ENCODE measurements at places on chromosomes 4 and X. TPM values are rescaled to one million over a fixed set of nuclear protein-coding genes. Genes with fewer than 3 reads are reported as not detected.
A peak's percentile ranks its signal among the peaks of the same experiment; 100 is the strongest.

DNA sequence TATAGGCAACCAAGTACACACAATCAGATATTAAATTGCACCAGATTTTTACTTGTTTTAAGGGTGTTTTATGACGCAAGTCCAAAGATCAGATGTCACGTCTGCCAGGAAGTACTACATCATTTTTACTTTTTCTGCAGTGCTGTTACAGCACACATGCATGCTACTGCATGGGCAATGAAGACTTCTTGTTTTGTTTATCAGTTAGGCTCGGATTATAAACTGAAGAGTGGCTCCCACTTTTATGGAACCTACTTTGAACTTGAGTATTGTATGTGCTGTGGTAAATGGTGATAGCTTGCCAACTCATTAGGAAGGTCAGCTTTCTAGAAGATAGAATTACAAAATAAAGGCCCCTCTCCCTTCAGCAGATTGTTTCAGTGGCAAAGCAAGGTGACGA is 131.6 kb downstream of the CEP135 start:
- H3K27me3 ChIP-seq: no peaks in the 10 kb centered on the region
- DNase-seq: no peak
- no peak overlapping the region for H3K4me3 ChIP-seq
- no peaks in the 10 kb centered on the region for H3K4me1 ChIP-seq
- H3K36me3 ChIP-seq: no peaks in the 10 kb centered on the region

The MAP3K15 gene
- 0.33 TPM for total RNA-seq

GRCh38 chr4:120207021-120207420 is 140.4 kb upstream of the MAD2L1 start:
- H3K4me3 ChIP-seq: no peak overlapping the region
- DNase-seq: no peak
- H3K36me3 ChIP-seq: no peaks in the 10 kb centered on the region
- no peaks in the 10 kb centered on the region for H3K27me3 ChIP-seq
- no peak overlapping the region for H3K27ac ChIP-seq

DNA sequence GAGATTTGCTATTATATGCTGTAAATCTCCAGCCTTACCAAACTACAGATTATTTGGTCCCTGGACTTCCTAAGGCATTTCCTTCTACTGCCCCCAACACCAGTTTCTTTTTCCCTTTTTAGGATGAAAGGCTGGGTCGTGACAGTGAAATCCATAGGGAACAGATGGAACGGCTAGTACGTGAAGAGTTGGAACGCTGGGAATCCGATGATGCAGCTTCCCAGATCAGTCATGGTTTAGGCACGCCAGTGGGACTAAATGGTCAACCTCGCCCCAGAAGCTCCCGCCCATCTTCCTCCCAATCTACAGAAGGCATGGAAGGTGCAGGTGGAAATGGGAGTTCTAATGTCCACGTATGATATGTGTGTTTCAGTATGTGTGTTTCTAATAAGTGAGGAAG is 67.9 kb downstream of the PKD2 start:
- H3K27me3 ChIP-seq: no peaks in the 10 kb centered on the region
- no peak overlapping the region for H3K4me3 ChIP-seq
- H3K36me3 ChIP-seq: peaks cover 73% of the 10 kb centered on the region
- no peaks in the 10 kb centered on the region for H3K4me1 ChIP-seq
- no peak for DNase-seq

DNA sequence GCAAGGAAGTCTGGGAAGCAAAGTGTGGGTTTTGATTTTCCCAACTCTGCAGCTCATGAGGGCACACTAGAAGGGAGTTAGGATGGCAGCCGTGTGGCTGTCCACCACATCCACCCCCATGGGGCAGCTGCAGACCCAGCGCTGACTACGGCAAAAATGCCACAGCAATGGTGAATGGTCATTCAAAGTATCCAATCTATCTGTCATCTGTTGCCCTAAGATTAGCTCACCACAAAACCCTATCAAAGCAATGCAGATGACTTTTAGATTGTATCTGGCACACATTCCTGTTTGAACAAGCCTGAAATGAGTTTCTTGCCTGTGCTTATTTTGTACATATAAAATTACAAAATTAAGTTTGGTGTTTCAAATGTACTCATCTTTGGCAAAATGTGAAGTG is 29.7 kb upstream of the HPSE start:
- no peak overlapping the region for H3K27ac ChIP-seq

DNA sequence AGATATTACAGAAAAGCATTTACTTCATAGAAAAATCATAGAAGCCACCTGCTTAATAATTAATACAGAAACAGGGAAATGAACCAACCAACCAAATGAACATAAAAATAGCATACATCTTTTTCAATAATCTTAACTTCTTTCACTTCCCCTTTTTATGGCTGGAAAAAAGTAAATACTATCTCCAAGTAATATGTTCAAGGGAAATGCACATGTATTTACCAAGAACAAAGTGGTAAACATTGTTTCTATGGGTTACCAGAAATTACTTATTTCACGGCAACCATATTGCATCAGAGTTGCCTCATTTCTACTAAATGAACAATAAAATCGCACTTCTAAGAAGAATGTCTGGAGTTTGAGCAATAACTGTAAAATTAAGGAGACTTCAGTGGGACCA is 321.3 kb downstream of the TMA16 start:
- no peaks in the 10 kb centered on the region for H3K36me3 ChIP-seq
- no peak overlapping the region for H3K4me3 ChIP-seq
- H3K27me3 ChIP-seq: no peaks in the 10 kb centered on the region
- no peak for DNase-seq
- H3K4me1 ChIP-seq: no peaks in the 10 kb centered on the region
- no peak overlapping the region for H3K27ac ChIP-seq

DNA sequence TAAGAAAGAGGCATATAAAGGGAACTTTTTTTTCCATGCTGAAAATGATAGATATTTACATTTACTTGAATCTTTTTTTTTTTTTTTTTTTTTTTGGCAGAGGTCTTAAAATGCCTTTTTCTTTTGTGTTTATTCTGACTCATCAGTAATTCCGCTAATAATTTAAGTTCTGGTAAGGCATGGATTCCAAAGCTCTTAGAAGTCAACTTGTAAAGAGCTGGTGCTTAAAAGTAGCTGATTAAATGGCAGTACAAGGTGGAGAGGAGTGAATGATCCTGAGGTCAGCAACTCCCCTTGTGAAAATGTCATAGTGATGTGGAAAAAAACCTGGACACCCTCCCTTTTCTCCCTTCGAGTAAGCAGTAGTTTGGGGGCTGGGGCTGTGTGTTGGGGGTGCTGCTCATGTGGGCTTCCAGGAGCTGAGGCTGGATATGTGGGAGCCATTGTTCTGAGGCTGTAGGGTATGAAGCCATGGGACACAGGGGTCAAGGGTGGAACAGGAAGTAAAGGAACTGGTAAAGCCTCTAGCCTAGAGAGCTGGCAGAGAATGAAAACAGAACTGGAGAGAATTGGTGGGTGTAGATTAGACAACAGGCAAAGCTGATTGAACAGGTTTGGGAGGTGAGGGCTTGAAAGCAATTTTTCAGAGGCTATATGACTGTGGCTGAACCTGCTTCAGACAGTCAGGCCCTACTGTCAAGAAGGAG is 41.0 kb upstream of the PITX2 start:
- DNase-seq: no peak
- no peak overlapping the region for H3K4me3 ChIP-seq
- no peaks in the 10 kb centered on the region for H3K27me3 ChIP-seq
- no peaks in the 10 kb centered on the region for H3K4me1 ChIP-seq
- no peaks in the 10 kb centered on the region for H3K36me3 ChIP-seq

- no peak for DNase-seq
- peak overlapping the region; percentile 79 for H3K4me3 ChIP-seq
- peak overlapping the region; percentile 94 for H3K27ac ChIP-seq
- peaks cover 33% of the 10 kb centered on the region for H3K4me1 ChIP-seq
These were observed 481 bp downstream of the UTP3 start for GRCh38 chr4:70688795-70689231.

DNA sequence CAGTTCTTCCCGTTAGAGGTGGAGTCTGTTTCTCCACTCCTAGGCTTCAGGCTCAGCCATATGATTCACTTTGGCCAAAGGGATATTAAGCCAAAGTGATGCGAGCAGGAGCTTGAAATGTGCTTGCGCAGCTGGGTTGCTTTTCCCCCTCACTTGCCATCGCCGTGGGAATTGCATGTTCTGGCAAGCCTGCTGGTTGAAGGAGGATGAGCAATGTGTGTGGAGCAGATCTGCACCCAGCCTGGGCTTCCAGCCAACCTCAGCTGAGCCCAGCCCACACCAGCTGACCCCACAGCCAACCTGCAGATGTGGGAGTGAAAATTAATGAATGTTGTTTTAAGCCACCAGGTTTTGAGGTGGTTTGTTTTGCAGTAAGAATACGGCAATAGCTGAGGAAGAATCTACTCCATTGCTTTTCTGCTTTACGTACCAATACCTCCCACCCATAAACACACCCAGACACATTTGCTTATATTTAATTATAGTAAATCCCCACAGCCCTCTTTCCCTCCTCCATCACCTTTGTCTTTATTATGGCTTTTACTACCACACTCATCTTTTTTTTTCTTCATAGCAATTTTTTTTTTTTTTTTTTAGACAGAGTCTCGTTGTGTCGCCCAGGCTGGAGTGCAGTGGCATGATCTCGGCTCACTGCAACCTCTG is 132.8 kb upstream of the FUNDC1 start:
- no peaks in the 10 kb centered on the region for H3K36me3 ChIP-seq
- H3K27me3 ChIP-seq: no peaks in the 10 kb centered on the region
- no peak overlapping the region for H3K27ac ChIP-seq
- no peak overlapping the region for H3K4me3 ChIP-seq
- DNase-seq: peak; percentile 90

The STAP1 gene
- 1.2 TPM for total RNA-seq

- H3K36me3 ChIP-seq: no peaks in the 10 kb centered on the region
- H3K27me3 ChIP-seq: no peaks in the 10 kb centered on the region
- H3K4me3 ChIP-seq: no peak overlapping the region
- no peak for DNase-seq
- H3K27ac ChIP-seq: no peak overlapping the region
- no peaks in the 10 kb centered on the region for H3K4me1 ChIP-seq
These were observed 1300.2 kb downstream of the RAPGEF2 start for GRCh38 chr4:160403081-160403480.

DNA sequence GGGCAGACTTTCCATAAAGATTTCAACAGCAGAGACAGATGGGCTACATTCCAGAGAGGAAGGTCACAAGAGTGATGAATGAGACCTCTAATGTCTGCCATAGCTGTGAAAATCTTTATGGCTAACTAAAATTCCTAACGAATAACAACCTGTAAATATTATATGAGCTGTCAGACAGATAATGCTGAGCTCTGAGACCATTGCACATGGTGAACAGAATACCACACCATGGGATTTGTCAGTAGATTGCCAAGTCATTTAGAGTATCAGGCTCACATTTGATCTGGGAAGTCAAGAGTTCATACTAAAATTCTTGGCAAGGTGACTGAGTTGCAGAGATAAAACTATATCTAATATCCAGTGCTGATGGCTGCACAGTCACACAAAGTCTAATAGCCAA is 259.2 kb upstream of the FTHL17 start:
- H3K4me1 ChIP-seq: peaks cover 7% of the 10 kb centered on the region
- H3K27me3 ChIP-seq: no peaks in the 10 kb centered on the region
- H3K27ac ChIP-seq: no peak overlapping the region
- no peaks in the 10 kb centered on the region for H3K36me3 ChIP-seq
- no peak for DNase-seq
- H3K4me3 ChIP-seq: no peak overlapping the region

DNA sequence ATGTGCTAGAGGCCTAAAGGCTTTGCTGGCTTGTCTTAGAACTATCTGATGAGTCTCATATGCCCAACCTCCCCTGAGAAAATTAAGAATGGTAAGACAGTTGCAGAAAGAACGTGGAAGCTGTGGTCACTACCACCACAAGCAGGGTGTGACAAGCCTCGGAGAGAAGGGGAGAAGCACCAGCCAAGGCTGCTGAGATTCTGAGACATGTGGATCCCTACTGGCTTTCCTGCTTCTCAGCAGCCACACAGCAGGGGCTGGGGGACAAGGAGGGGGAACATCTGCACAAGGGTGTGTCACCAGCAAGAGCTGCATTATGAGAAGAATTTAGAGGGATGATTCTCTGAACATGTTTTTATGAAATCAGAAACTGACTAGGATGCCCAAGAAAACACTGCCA is 19.4 kb downstream of the TAPT1 start:
- no peak for DNase-seq
- H3K4me1 ChIP-seq: peaks cover 41% of the 10 kb centered on the region
- no peaks in the 10 kb centered on the region for H3K27me3 ChIP-seq
- no peak overlapping the region for H3K27ac ChIP-seq
- no peak overlapping the region for H3K4me3 ChIP-seq
- peaks cover 3% of the 10 kb centered on the region for H3K36me3 ChIP-seq

- H3K27me3 ChIP-seq: peaks cover 5% of the 10 kb centered on the region
- H3K4me1 ChIP-seq: no peaks in the 10 kb centered on the region
- no peak overlapping the region for H3K27ac ChIP-seq
- H3K36me3 ChIP-seq: no peaks in the 10 kb centered on the region
- H3K4me3 ChIP-seq: no peak overlapping the region
- no peak for DNase-seq
These were observed 2.6 kb upstream of the DTHD1 start for GRCh38 chr4:36278789-36279188.

The IBSP gene
- not detected for total RNA-seq

DNA sequence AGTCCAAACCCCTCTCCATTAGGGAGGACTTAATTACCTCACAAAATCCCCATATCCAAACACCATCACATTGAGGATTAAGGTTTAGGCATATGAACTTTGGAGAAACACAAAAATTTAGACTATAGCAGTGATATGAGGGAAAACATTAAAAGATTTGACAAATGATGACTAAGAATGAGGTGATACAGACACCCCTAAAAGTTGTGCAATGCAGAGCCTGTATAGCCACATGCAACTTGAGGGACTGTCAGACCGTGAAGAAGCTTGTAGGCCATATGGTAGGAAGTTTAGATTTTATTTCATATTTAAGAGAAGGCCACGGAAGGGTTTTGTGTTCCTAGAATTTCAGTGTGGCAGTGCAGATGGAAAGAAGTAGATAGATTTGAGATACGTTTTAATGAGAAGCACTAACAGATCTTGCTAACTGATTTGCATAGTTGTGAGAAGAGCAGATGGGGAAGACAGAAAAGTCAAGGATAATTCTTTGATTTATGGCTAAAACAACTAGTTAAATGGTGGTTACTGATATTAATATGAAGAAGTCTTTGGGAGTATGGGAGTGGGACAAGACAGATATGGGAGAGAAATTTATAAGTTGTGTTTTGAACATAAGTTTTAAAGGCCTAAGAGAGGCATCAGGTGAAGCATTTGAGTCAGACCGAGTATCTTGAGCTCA is 5.5 kb upstream of the FIP1L1 start:
- H3K4me1 ChIP-seq: no peaks in the 10 kb centered on the region
- H3K36me3 ChIP-seq: no peaks in the 10 kb centered on the region
- no peak overlapping the region for H3K4me3 ChIP-seq
- no peak for DNase-seq
- H3K27me3 ChIP-seq: peaks cover 38% of the 10 kb centered on the region
- no peak overlapping the region for H3K27ac ChIP-seq

GRCh38 chr4:4633431-4633830 is 91.6 kb upstream of the STX18 start:
- no peak overlapping the region for H3K4me3 ChIP-seq
- H3K36me3 ChIP-seq: no peaks in the 10 kb centered on the region
- no peaks in the 10 kb centered on the region for H3K4me1 ChIP-seq
- H3K27ac ChIP-seq: no peak overlapping the region

The TADA2B gene
- 22.0 TPM for total RNA-seq

The MAGEA2B gene
- total RNA-seq: not detected

- no peak for DNase-seq
- H3K4me3 ChIP-seq: no peak overlapping the region
- H3K27me3 ChIP-seq: no peaks in the 10 kb centered on the region
- no peaks in the 10 kb centered on the region for H3K36me3 ChIP-seq
- H3K27ac ChIP-seq: no peak overlapping the region
These were observed 57.6 kb downstream of the RBM46 start for GRCh38 chr4:154838694-154839093.
